ENCODE measurements at places on chromosomes 5 and 9.

- no peak for DNase-seq
These were observed 284.2 kb downstream of the NR3C1 start for GRCh38 chr5:143119291-143119769.

GRCh38 chr9:32503008-32503407 lies 23.0 kb downstream of the RIGI start:
- no peak for DNase-seq

DNA sequence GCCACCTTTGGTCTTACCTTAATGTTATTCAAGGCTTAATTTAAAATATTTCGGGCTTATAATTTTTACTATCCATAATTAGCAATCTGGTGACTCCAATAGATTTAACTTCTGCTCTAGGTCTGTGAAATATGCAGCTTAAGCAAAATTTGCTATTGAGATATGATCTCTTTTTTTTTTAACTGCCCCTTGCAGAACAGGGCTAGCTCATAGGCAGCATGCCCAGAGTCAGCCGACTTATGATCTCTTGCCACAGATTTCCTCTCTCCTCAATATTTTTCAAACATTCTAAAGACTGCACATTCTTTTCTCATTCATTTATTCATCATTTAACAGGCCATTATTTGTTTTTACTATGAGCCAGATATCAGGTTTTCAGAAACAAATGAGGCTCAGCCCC lies 4.5 kb downstream of the TTC23L start:
- no peak for DNase-seq

DNA sequence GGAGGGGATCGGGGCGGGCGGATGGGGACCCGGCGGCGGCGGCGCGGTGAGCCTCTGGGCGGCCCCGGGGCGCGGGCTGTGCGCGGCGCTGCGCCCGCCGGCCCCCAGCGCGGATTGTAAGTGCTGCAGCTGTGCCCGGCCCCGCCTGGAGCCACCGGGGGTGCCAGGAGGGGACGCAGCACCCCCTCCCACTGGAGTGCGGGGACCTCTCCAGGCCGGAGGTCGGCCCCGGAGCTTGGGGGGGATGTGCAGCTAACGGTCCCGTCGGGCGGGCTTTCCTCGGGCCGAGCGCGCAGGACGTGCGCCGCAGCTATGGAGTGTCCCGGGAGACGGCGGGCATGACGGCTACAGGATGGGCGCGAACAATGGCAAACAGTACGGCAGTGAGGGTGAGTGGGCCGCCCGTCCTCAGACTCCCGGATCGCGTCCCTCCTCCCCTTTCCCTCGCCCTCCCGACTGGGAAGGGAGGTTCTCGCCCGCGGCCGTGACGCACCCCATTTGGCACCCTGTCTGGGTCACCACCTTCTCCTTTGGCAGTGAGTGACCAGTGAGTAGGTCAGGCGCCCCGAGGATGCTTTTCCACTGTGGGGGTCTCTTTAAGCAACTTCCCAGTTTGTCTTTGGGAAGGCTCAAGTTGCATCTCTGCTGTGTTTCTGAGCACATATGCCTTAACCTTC lies 483 bp downstream of the FBXL7 start:
- DNase-seq: no peak

DNA sequence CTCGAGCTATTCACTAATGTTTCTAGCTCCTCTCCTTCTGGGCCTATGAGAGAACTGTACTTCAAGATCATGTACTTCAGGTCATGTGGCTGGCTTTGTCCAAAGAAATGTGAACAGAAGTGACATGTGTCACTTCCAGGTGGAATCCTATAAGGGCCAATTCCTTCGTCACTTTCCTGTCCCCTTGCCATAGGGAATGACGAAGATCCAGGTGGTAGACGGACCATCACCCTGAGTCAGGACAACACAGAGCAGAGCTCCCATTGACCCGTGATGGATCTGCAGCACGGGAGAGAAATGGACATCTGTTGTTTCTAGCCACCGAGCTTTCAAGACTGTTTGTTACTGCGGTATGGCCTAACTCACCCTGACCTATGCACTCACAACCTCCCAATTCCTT lies 157.0 kb downstream of the DRD1 start:
- DNase-seq: no peak

- no peak for DNase-seq
These were observed 6.7 kb downstream of the NRARP start for GRCh38 chr9:137295238-137295811.

- no peak for DNase-seq
These were observed 212.4 kb upstream of the DMRT1 start for GRCh38 chr9:629146-629545.

Data from skeletal muscle cell (primary cell).